T-helper 2 cell (primary cell): ENCODE measurements at places on chromosomes 1 and 21.

DNA sequence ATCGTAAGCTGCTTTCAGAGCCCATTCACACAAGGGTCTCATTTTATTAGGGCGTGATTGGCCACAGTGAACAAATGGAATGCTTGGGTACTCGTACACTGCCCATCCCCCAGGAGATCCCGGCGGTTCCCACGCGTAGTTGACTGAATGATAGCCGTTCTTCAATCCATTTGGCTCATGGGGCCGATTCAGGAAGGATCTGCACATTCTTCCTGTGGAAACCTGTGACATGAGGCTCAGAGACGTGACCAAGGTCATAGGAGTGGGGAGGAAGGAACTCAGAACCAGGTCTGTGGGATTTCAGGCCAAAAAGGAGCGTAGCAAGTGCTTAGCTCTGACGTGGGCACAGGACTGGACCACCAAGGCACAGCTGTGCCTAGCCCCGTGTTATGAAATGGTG, 11.7 kb downstream of the ABCG1 start:
- no peak for DNase-seq

DNA sequence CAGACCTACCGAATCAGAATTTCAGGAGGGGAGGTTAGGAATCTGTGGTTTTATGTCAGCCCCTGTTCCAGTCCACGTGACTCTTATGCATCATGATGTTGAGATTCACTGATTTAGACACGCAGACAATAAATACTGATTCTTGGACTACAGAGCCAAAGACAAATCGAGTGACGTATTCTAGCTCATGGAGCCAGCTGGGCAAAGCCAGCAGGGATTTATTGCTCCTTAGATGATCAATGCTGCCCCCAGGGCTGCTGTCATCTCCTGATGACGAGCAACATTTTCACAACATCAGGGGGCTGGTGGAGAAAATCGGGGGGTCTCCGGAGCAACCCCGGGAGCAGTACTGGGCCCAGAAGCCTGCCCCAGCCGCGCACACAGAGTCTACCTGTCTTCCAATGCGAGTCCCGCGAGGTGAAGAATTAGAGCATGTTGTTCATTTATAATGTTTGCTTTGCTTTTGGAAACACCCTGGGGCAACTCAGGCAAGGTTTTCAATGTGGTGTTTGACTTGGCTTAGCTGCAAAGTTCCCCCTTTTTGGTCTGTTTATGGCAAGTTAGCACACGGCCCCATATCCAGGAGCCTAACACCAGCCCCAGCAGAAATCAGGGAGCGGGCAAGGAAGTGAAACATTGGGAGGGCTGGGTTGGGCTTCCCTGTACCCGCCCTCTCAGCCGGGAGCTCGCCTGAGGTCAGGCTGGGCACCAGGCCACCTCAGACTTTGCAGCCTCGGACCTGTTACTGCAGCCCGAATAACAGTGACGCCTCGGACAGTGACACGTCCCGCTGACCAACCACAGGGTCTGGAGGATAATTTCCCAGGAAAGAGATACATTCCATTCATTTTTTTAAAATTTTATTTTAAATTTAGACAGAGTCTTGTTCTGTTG, 19.9 kb upstream of the CLDN14 start:
- no peak for DNase-seq

GRCh38 chr1:167425482-167425881, 92.8 kb downstream of the CD247 start:
- no peak for DNase-seq

GRCh38 chr1:102732927-102733326, 375.4 kb downstream of the COL11A1 start:
- DNase-seq = no peak

DNA sequence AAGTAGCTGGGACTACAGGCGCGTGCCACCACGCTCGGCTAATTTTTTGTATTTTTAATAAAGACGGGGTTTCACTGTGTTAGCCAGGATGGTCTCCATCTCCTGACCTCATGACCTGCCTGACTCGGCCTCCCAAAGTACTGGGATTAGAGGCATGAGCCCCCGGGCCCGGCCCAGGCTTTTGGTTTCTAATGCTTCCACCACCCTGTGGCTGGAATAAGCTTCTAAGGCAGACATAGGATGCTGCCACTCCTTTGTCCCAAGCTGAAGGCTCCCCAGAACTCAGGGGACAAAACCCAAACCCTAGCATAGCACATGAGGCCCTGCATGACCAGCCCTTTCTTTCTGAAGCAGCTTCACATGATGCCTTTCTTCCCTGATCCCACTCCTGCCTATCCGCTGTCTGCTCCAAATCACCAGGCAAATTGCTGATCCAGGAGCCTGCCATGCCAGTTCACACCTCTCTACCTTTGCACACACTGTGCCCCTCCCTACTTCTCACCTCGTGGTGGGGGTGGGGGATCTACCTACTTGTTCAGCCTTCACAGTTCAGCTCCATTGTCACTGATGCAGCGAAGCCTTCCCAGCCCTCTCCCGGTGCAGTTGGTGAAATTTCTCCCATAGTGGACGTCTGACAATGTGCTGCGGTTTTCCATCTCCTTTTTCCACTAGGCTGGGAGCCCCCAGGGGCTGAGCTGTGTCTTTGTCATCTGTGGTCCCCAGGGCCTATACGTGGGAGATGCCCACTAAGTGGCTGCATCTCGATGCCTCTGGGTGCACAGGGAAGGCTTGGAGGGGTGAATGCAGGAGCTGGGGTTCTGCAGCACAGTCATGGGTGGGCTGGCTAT, 6.9 kb downstream of the PTPRU start:
- DNase-seq = no peak

DNA sequence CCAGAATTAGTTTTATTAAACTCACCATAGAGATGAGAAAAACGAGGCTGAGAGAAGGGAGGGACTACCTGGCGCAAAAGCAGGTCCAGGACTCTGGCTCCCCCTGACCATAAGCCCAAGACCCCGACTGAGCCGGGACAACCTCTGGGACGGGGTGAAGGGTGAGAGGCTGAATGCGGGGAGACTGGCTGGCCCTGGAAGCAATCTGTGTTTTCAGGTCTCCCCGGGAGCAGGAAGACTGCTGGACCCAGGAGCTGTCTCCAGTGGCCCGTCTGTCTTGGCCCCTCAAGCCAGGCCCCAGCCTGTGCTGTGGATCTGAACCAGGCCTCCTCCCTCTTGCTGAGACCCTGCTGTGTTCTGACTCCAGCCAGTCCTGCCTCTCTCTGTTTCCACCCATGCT, 240.8 kb downstream of the TRABD2B start:
- DNase-seq = no peak

- DNase-seq = no peak
These were observed 11.9 kb downstream of the MTHFR start for GRCh38 chr1:11793819-11794218.

- no peak for DNase-seq
These were observed 1.8 kb downstream of the NCMAP start for GRCh38 chr1:24557711-24558131.

DNA sequence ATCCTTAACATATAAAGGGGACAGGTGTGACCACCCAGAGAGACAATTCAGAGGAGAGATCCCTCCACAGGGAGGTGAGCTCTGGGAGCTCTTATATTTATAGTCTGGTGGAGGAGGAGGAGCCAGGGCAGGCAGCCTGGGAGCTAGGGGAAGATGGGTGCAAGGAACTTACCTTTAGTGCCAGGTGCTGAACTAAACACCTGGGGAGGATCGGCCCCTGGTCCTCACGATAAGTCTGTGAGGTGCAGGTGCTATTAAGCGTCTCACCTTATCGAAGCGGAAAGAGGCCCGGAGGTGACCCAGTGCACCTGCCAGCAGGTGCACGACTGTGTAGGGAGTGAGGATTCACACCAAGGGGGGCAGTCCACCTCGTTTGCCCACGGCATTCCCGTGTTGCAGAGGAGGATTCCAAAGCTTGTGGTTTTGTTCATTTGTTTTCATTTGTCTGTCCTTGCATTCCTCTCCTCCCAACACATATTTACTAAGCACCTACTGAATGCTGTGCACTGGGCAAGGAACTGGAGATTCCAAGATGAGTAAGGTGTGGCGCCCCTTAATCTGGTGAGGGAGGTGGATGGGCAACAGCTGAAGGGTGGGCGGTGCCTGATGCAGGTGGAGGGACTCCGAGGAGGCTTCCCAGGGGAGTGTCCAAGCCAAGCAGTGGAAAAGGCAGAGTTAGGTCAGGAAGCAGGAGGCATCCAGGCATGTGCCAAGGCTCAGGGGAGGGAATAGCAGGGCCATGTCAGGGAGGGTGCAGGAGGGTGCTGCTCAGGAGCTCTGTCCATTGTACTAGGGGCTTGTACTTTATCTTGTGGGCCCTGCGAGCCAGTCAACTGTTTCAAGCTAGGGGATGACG, 11.5 kb downstream of the ARHGEF10L start:
- no peak for DNase-seq

DNA sequence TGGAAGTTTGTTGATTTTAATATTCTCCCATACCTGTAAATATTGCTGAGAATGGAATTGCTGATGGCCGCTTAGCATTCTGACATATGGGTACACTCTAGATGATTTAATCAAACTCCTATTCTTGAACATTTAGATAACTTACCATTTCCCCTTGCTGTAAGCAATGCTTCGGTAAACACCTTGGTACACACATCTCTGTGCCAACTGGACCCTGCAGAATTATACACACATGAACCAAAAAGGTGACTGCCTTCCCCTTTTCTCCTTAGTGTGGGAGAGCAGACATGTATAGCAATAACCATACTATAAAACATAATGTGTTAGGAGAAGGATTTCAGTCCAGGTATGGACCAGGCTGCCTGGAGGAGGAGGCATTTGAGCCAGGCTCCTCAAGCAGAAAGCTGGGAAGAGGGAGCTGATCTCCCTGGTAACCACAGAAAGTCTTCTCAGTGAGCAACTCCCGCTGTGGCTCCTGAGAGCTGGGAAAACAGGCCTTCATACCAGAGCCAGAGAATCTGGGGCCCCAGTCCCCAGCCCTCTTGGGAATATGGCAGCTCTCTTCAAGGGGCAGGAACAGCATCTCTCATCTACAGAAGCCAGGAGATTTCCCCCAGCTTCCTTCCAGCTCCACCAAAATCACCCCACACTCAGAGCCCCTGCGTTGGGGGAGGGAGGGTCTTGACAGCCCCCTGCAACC, 33.9 kb upstream of the CSF1 start:
- no peak for DNase-seq

DNA sequence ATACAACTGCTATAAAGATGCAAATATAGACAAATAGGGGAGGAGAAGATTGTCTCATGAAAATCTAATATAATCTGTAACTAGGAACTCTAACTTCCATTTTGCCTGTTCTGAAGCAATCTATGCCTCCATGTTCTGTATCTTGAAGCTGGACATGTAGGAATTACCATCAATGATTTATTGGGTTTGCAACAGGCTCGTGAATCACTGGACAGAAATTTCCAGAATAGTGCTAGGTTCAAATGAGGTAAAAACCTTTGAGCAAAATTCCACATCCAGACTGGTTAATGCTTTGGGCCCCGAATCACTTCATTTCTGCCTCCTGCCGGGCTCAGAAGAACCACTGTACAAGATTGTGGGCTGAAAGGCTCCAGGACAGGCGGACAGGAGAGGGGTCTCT, 110.7 kb upstream of the CTTNBP2NL start:
- no peak for DNase-seq

- no peak for DNase-seq
These were observed 23.1 kb upstream of the PAXBP1 start for GRCh38 chr21:32794644-32795079.

GRCh38 chr1:3774946-3775489, 2.5 kb downstream of the SMIM1 start:
- DNase-seq = no peak

GRCh38 chr1:53077599-53077965, 15.6 kb downstream of the PODN start:
- DNase-seq = no peak

DNA sequence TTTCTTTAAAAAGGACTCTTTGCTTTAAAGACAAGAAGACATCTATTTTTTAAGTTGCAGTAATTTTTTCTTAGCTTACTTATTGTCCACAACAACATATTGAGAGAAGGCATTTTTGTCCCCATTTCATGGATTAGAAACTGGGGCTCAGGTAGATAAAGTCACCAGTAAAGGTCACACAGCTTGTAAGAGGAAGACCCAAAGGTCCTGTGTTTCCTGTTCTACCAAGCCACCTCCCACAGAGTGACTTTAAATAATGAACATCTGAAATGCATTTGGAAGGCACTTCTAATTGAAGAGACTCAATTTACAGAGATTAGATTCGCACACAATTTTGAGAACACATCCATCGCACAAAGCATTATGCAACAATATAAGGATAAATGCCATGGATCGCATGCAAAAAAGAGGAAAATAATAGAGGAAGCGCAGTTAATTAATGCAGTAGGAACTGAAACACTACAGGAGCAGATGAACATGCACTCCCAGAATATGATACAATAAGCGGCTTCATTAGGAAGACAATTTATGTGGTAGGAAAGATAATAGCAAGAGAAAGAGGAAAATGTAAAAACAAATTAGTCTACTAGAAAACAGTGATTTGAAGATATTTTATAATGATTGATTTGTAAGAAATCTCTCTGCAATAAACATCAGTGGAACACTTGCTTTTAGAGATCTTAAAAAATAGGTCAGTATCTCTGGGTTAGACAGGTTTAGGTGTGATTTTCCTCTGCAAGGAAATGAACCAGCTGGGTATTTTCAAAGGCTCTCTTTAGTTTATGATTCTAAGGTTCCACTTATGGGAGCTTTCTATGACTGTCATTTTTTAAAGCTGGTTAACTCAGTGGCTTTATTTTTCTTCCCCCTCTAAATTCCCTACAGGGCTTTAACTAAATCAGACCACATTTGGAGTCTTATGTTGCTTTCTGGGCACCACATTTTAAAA, 27.1 kb upstream of the CD2 start:
- DNase-seq = no peak

DNA sequence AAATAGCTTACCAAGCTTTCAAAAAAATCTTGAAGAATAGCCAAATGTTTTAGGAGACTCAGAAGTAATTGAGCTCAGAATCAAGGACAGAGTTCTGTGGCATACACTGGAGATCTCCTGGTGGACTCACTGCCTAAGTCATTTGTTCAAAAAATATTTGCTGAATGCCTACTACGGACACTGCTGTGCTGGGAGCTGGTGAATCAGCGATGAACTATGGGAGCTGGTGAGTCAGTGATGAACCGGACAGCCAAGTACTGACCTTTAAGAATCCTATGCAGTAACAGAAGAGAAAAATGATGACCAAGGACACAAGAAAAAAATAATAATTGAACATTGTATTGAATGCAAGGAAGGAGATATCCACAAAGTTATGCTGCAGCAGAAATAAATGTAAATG, 717.9 kb upstream of the CXADR start:
- no peak for DNase-seq

DNA sequence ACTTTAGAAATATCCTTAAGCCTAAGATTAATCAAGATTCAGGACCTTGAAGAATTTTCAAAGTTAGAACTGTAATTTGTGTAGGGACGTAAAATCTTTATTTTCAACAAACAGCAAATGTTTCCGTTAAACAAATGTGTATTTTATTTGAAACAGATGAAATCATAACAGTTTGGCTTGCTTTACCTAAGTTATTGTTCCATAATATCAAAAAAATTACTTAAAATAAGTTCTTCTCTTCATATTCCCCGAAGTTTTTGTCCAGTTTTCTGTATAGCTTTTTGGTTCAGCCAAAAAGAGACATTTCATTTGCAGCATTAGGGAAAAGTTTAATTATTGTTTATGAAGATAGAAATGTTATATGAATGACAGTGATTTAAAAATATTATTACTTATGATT, 100.1 kb downstream of the NFIA start:
- no peak for DNase-seq

DNA sequence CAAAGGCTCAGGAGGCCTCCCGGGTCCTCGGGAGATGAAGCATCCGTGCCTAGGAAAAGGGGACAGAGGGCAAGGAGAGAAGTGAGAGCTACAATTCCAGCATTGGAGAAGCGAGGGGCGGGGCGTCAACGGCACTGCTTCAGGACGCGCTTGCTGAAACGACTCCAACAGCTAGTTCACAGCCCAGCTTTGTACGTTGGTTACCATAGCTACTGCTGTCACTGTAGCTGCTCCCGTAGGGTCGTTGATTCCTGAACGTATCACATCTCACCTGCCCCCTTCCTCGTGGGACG, 63.1 kb downstream of the TOR1AIP2 start:
- DNase-seq = no peak
